ENCODE measurements at places on chromosomes 5 and 9.

GRCh38 chr9:93013856-93014582 is 44.5 kb upstream of the SUSD3 start:
- no peak for DNase-seq

- DNase-seq, result no peak
These were observed 483.7 kb upstream of the RIOK2 start for GRCh38 chr5:97666783-97667182.

DNA sequence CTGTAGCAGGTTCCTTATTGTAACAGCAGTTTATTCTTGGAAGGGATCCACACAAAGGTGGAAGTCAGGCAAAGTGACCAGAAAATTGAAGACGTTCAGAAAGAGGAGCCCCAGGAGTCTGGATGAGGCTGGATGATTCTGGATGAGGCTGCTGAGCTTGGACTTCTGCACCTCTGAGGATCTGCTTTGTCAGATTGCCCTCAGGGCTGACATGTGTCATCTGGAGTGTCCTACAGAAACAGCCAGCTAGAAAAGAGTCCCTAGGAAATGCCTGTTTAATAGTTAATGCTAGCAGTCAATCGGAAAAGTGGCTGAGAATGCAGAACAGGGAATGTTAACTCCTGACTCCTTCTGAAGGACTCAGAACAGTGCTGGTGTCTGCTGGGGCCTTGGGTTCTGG is 236.4 kb downstream of the LRRC70 start:
- no peak for DNase-seq

DNA sequence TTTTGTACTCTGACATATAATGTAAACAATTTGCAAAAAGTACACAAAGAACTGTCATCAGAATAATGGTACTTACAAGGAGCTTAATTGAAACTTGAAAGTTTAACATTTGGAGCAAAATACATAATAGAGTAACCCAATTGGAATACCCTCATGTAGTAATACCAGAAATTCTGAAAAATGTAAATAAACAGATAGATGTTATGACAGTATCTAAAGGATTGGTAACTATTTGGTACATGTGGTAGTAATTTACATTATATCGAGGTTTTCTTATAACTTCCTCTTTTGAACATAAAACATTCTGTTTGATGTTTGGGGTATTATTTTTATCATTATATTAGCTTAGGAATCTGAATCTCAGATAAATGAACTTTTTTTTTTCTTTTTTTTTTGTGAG is 211.7 kb upstream of the ELL2 start:
- no peak for DNase-seq

DNA sequence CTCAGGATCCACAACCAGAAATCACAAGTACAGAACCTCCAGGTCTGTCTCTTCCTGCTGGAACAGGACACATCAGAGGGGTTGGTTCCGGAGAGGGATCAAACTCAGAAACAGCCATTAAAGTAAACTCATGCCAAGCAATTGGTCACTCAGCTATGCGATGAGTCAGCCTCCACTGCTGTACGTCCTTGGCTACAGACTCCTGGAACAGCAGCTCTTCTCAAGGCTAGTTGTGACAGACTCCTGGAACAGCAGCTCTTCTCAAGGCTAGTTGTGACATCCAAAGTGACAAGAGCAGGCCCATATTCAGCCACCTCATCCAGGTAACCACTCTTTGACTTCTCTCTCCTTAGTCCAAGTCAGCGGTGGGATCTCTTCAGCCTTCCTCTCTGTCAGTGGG is at the start of gene SPINK13:
Gene SPINK13 (plus strand): TSS at position 229 of the 400 bp plus-strand sequence. CDS start 1,279 bp downstream, outside the sequence.
- DNase-seq, result no peak

DNA sequence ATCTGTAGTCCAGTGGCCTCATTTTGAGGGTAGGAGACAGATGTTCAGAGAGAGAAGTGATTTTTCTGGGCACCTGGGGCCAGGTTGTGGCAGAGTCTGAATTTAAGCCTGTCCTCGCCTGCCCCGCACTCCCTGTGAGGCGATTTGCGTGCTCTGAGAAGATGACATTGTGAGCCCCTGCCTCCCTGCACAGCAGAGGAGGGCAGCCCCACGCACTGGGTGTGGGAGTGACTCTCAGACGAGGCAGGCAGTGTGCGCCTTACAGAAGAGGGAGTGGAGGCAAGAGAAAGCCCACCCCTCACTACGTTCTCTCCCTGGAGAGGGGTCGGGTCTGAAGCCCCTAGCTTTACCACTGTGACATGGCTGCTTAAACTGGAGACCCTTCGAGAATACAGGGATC is 35.7 kb downstream of the IRX4 start:
- no peak for DNase-seq

DNA sequence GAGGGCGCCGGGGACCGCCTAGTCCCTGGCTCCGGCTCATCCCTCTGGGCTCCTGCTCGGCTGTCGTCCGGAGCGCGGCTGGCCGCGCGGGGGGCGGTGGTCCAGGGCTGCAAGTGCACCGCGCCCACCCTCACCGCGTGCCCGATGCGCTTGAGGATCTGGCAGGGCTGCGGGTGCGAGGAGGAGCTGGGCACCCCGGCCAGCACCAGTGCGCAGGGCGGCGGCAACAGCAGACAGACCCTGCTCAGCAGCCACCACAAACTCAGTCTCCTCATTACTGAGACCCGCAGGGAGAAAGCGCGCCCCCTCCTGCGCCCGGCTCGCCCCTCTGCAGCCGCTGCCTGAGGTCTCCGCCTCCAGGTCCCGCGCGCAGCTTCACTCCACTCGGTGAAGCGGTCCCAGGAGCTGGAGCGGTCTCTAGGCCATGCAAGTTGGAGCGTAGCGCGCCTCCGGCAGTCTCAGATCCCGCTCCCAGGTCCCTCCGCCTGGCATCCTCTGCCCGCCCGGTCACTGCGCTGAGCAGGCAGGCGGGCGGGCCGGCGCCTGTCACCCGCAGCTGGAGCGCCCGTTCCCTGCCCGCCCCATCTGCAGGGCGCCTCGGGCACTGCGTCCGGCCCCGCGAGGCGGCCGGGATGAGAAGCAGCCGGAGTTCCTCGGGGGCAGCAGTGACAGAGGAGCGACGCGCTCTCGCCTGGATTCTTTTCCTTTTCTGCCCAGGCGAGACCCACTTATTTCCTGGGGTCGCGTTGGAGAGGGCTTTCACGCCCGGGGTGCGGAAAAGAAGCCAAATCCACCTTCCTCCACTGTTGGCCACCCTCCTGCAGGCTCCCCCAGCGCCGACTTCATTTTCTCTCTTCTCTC is 512 bp downstream of the GRIN3A start:
- DNase-seq, result no peak

DNA sequence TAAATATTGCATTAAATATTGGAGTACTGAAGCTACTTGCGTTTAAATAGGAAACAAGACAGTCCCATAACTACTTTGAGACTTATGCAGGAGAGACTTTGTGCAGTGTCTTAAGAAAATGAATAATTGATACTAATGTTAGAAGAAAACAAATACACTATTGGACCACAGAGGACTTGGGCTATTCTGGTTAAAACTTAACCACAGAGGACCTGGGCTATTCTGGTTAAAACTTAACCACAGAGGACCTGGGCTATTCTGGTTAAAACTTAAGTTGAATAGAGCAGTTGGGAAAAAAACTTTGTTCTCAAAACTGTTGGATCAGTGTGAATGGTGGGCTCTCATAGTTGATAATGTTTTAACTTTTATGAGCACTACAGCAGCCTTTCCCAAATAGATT is 141.7 kb downstream of the WDR70 start:
- no peak for DNase-seq

DNA sequence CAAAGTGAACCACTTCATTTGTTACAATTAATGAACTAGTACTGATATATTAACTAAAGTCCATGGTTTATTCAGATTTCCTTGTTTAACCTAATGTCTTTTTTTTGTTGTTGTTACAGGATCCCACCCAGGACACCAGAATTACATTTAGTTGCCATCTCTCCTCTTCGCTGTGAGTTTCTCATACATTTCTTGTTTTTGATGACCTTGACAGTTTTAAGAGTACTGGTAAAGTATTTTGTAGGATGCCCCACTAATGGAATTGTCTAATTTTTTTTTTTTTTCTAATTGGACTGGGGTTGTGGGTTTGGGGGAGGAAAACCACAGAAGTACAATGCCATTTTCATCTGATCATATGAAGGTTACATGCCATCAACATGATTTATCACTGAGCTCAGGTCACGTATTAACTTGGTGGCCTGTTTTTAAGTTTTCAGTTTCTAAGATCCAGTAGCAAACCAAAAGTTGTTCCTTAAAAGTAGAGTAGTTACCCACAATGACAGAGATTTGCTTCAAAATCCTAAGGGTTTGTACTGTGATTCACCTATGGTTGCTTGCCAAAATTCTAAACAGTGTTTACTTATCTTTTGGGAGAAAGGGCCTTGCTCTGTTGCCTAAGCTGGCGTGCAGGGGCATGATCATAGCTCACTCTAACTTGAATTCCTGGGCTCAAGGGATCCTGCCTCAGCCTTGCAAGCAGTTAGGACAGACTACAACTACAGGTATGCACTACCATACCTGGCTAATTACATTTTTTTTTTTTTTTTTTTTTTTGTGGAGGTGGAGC is 4.5 kb upstream of the OTULIN start:
- no peak for DNase-seq

- no peak for DNase-seq
These were observed 2.8 kb downstream of the ST8SIA4 start for GRCh38 chr5:100900142-100900795.

- no peak for DNase-seq
These were observed 76.7 kb upstream of the IFNE start for GRCh38 chr9:21558615-21559401.

DNA sequence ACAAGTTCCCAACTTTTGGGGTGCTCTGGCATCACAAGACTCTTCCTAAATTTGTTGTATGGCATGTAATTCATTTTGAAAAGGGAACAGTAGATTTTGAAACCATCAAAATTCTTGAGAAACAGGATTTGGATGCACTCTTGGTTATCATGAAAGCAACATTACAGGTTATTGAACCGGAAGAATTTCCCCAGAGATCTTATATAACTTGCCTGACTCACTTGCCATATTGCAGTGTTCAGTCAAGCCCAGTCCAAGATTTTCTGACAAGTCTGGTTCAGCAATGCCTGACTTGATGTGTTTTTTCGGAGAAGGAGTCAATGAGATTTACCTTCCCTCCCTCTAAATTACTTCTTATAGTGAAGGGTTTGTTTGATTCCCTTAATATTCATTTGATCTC is 32.0 kb downstream of the SMIM15 start:
- no peak for DNase-seq

DNA sequence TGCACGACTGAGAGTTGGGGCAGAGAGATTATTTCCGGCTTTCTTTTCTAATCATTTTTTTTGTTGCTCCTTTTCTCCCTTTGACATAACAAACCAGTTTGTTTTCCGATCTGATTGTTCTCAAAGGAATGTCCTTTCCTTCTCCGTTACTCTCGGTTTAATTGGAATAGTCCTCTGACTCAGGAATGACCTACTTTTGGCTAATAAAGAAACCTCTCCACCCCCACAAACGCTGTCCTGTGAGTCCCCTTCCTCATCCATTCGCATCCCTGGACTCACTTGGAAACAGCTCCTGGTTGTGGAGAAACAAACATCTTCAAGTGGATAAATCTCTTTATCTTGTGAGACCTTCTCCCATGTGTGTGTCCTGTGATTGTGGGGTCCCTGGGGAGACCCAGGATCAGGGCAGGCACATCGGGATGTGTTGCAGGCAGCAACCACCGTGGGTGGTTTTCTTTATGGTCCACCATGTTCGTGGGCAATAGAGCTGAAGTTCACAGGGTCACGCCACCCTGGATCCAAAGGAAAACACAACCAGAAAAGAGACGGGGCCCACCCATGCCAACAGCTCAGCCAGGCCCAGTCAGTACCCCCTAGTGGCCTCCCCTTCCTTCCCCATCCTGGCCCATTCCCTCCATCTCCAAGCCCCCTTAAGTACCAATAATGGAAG is 45.2 kb upstream of the NEK6 start:
- no peak for DNase-seq

DNA sequence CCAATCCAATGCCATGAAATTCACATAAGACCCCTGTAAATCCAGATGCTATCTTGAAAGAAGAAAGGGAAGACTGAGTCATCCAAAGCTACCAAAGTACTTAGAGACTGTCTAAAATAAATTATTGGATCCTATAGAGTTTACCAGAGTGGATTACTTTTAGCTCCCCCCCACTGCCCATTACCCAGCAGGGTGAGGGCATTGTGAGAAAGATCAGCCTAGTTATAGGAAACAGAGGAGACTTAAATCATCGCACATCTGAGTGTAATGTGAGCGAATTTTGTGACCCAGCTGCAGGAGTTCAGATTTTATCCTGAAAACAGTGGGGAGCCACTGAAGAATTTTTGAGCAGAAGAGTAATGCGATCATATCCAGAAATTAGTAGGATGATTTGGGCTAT is 1.6 kb upstream of the ENHO start:
- no peak for DNase-seq

DNA sequence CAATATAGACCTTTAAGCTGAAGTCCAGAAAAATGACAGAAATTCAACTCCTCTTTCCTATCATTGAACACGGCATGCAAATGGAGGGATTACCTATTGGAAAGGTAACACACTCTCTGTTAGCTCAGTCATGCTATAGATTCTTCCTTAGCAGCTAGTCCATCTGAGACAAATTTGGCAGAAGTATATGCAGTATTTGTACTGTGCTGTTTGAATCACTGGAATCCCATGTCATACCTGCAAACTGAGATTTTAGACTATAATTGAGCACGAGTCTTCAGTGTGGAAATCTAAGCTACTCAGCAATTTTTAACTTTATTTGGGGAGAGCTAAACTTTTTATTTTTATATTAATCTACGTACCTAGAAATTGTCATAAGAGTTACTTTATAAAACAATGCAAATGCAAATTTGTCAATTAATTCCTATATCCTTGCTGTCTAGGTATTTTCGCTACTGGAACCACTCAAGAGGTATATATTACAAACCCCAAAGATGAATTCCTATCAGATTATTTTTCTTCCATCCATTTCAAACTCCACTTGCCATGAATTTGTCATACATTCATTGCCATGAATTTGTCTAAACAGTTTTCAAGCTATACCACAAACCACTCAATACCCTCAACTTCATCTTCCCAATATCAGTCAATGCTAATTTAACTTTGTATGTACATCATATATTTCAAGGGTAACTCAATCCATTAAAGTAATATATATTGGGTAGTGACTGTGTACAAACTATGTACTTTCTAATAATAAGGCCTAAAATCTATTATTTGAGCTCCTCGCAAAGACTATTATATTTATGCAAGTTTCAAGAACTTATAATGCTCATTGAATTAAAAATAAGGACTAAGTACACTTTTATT is 224.8 kb downstream of the MEF2C start:
- DNase-seq, result no peak
